Gastrocnemius medialis (tissue), 4 donors: ENCODE measurements at places on chromosomes 16 and 17. TPM values are rescaled to one million over a fixed set of nuclear protein-coding genes. Genes with fewer than 3 reads are reported as not detected.

ZPBP2 gene
- total RNA-seq = not detected

ANKRD40CL gene
- total RNA-seq = not detected

OR3A3 gene
- total RNA-seq = not detected

LRRC36 gene
- total RNA-seq = not detected

- H3K36me3 ChIP-seq = peaks cover 54% of the 10 kb centered on the region
- H3K27ac ChIP-seq = no peak overlapping the region
- no peaks in the 10 kb centered on the region for H3K27me3 ChIP-seq
- H3K4me3 ChIP-seq = no peak overlapping the region
These were observed 73.9 kb downstream of the CEP95 start for GRCh38 chr17:64580384-64581315.

DNA sequence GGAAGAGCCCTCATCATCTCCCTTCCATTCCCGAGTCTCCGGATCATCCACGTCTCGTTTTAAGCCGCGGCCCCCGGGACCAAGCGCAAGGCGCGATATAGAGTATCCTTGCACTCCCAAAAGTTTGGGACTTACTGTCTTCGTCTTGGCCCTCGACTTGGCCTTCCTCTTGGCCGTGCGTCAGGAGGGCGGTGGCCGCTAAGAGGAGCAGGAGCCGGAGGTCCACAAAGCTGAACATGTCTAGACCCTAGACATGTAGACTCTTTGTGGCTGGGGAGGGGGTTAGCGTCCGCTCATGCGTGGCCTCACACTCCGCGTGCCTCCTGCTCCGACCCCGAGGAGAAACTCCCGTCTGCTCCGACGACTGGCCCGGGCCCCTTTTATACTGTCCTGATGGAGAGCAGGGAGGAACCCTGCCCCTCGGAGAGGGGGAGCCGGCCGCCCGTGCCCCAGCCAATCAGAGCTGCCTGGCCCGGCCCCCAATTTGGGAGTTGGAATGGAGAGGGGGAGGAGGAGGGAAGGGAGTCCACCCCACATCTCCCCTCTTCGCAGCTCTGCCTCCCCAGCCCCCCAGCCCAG, at the start of gene COL1A1:
TSS of gene COL1A1 (minus strand) at position 356 of the 579 bp plus-strand sequence. CDS start at position 238, 118 bp downstream.
- peaks cover 27% of the 10 kb centered on the region for H3K27me3 ChIP-seq
- peak within 1 kb of the TSS; percentile 63 for H3K27ac ChIP-seq
- H3K36me3 ChIP-seq = no peaks in the 10 kb centered on the region
- peak within 1 kb of the TSS; percentile 60 for H3K4me3 ChIP-seq

DNA sequence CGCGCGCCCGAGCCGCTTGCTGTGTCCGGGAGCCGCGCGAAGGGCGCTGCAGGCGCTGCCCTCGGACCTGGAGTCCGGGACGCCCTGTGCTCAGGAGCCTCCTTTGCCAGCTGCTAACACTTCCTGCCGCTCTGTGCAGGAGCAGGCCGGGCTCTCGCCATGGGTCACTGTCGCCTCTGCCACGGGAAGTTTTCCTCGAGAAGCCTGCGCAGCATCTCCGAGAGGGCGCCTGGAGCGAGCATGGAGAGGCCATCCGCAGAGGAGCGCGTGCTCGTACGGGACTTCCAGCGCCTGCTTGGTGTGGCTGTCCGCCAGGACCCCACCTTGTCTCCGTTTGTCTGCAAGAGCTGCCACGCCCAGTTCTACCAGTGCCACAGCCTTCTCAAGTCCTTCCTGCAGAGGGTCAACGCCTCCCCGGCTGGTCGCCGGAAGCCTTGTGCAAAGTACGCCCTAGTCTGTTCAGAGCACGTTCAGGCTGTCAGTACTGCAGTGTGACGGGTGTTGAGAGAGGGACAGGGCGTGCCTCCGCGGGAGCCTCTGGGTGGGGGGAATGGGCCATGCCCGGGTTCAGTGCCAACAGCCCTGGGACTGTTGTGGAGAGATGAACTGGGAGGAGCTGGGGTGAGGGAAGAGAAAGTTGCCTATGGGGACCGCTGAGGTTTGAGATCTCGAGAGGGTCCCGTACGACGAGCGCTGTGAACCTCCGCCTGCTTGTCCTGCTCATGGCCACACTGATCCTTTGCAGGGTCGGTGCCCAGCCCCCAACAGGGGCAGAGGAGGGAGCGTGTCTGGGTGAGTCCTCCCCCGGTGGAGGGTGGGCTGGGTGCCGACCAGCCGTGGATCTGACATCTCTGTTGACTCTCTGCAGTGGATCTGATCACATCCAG, 1.3 kb downstream of the ZNF276 start:
- no peaks in the 10 kb centered on the region for H3K27me3 ChIP-seq
- peak overlapping the region; percentile 92 for H3K27ac ChIP-seq
- H3K4me3 ChIP-seq = peak overlapping the region; percentile 67
- no peak for DNase-seq
- peaks cover 33% of the 10 kb centered on the region for H3K4me1 ChIP-seq
